Stimulated activated CD4-positive, alpha-beta T cell treated with anti-CD3 and anti-CD28 coated beads, Interleukin-1b, Interleukin-23, amount 100 ng/mL, for 48 hours (primary cell): ENCODE measurements at places on chromosomes 12 and 14.

- DNase-seq: no peak
Measured at GRCh38 chr12:66196806-66197205, 7.8 kb downstream of the IRAK3 start.

GRCh38 chr14:24665440-24665991 lies 31.5 kb upstream of the GZMB start:
- peak; percentile 63 for DNase-seq

GRCh38 chr14:101019990-101020710 lies 116.6 kb upstream of the RTL1 start:
- no peak for DNase-seq

GRCh38 chr14:67444395-67444794 lies 32.4 kb upstream of the PLEK2 start:
- DNase-seq: no peak

DNA sequence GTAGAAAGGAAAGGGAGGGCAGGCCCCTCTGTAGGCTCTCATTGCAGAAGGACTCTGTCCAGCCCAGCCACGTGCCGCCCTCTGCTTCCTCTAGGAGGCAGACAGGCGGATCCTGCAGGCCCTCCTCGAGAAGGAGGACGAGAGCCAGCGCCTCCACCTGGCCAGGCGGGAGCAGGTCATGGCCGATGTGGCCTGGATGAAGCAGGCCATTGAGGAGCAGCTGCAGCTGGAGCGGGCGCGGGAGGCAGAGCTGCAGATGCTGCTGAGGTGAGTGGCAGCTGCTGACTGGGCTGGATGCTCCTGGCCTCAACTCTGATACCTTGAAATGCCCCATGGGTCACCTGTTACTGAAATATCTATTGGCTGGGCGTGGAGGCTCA lies 10.9 kb downstream of the TCHP start:
- peak; percentile 46 for DNase-seq

DNA sequence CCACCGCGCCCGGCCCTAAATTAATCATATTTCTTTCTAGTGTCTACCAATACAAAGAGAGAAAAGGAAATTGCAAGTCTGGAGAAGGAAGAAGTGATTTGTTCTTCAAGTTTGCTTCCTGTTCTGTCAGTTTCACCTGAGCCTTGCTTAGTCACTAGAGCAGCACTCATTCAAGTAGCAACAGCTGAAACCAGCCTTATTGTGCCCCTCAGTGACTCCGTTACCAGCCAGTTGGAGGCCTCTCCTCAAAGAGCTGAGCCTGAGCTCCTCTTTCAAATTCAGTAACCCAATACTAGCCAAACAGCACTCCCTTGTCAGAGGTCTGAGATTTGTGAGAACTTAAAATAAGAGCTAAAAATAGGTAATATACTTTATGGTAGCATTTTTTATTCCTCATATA lies 17.4 kb downstream of the PAWR start:
- no peak for DNase-seq

GRCh38 chr12:113853491-113853890 lies 112.6 kb downstream of the RBM19 start:
- no peak for DNase-seq

GRCh38 chr12:24195063-24195462 lies 245.6 kb upstream of the SOX5 start:
- DNase-seq: no peak

- no peak for DNase-seq
Measured at GRCh38 chr12:23446746-23447145, 502.7 kb downstream of the SOX5 start.

DNA sequence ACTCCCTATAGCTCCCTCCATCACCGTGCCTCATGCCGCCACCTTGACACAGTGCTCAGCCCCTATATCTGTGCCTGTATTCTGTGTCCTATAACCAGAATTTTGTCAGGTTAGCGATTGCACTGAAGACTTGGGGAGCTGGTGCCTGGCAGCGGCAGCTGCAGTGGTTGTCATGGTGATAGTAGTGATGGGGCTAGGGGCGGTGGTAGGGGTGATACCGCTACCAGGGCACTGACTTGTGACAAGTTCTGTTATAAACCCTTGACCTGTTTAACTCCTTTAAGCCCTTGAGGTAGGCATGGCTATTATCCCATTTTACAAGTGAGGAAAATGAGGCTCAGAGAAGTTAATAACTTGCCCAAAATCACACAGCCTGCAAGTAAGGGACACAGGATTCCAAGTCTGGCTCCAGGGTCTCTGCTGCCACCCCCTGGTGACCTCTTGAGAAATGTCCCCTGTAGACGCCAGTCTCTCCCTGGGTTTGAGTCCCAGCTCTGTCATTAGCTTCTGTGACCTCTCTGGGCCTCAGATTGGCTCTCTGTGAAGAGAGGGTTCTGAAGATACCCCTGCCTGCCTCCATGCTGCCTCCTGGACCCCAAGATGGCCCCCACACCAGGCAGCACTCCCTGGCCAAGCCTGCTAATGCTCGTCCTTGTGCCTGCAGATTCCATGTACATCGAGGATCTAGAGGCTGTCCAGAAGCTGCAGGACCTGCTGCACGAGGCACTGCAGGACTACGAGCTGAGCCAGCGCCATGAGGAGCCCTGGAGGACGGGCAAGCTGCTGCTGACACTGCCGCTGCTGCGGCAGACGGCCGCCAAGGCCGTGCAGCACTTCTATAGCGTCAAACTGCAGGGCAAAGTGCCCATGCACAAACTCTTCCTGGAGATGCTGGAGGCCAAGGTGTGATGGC lies 121.9 kb downstream of the ESRRB start:
- no peak for DNase-seq

DNA sequence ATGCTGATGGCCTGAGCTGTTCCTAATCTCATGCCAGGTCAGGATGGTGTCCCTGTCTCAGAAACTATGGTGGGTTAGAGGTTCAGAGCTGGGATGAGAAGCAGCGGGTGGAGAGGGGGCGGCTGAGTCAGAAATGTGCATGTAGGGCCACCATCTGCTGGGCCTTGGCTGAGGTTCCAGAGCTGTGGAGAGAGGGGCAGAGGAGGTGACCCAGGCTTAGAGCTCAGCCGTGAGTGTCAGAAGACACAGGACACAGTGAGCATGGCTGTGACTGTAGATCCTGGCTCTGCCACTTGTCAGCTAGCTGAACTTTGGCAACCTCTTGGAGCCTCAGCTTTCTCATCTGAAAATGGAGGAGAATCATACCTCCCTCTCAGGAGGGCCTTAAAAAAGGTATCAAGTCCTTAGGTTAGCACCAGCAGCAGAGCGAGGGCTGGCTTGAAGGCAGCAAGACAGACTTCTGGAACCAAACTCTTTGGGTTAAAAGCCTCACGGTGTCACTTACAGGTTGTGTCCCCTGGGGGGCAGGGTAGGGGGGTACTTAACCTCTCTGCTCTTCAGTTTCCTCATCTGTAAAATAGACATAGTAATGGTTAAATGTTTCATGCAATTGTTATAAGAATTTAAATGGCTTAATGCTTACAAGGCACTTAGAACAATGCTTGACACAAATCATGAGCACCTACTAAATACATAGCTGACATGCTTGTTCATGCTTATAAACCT lies 34.8 kb downstream of the TMEM229B start:
- DNase-seq: no peak

DNA sequence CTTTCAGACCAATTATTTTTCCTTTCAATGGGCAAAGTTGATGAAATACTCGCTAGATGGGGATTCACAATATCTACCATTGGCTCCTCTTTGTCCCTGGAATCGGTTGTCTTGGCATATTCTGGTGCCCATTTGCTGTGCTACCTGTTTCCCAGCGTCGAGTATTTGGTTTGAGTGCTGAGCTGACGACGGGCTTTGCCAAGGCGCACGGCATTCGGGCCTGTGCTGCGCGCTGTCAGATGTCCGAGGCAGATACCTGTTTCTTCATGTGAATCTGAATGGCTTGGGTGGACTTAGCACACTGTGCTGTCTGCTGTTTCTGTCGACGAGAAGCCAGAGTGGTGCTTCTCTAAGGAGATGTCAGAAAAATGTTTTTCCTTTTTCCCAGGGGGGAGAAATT lies 80.9 kb downstream of the TESC start:
- DNase-seq: no peak

- no peak for DNase-seq
Measured at GRCh38 chr12:18421867-18422266, 160.5 kb downstream of the PIK3C2G start.

DNA sequence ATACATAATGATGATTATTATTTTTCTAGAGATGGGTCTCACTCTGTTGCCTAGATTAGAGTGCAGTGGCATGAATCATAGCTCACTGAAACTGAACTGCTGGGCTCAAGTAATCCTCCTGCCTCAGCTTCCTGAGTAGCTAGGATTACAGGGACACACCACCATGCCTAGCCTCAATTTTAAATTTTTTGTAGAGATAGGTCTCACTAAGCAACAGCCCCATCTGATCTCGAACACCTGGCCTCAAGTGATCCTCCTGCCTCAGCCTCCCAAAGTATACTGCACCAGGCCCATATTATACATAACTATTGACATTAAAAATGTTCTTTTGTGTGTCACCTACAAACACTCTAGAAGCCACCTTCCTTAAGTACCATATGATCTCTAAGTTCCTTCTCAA lies 3.4 kb downstream of the TXNRD1 start:
- no peak for DNase-seq

- no peak for DNase-seq
Measured at GRCh38 chr14:94021001-94021400, 5.1 kb upstream of the OTUB2 start.

DNA sequence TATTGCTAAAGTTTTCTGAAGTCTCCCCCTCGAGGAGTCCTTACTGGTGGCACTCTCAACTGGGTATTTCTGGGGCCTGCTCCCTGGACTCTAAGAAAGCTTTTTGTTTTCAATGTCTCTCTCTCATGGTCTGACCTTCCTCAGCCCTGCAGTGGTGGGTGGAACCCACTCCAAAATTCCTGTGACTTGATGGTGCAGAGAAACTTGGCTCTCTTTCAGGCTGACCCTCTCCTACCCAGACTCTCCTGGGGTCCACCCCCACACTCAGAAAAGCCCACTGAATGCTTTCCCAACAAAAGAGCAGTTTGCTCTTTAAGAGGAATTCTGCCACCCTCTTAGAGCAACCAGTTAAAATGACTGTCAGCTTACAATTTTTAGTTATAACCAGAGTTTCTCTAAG lies 967 bp upstream of the PTCSC3 start:
- no peak for DNase-seq

- no peak for DNase-seq
Measured at GRCh38 chr12:31227401-31227981, 98.5 kb downstream of the SINHCAF start.

- no peak for DNase-seq
Measured at GRCh38 chr14:34078117-34078743, 127.4 kb upstream of the EGLN3 start.

- DNase-seq: no peak
Measured at GRCh38 chr12:14366209-14367039, 942 bp downstream of the ATF7IP start.

GRCh38 chr14:73462815-73463214 lies 4.5 kb upstream of the NUMB start:
- DNase-seq: no peak

GRCh38 chr14:55851301-55851700 lies 266.9 kb upstream of the PELI2 start:
- DNase-seq: no peak

DNA sequence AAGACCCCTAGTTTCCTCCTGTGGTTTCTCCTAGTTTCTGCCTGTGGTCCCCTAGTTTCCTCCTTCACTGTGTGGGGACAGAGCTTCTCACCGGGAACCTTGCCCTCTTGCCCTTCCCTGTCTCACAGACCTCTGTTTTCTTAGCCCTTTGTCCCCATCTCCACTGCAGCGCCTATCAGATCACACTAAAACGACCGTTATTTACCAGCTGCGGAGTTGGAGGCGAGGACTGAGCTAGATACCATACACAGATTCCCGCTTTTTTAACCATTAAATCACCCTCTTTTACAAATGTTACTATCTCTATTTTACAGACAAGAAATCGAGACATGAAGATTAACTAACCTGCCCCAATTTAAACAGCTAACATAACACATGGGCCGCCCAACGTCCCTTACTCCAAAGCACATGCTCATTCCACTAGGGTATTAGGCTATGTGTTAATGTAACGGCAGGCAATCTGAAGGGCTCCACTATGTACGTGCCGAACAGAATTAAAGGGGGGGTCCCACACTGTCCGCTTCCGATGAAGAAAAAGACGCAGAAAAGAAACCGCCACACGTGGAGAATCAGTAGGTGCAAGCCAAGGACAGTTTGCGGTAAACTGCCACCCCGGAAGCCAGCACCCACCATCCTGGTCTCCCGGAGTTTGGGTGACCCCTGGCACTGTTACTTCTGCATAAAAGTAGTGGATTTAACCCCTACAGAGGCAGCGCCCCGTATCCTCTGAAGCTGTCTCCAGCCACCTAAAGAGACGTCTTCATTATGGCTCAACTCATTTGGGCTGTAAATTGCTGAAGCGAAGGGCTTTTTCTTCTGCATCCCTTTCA lies 1.9 kb upstream of the FKBP4 start:
- DNase-seq: no peak

GRCh38 chr12:57725851-57726150 lies 12.7 kb downstream of the AGAP2 start:
- DNase-seq: no peak

GRCh38 chr12:45494279-45494678 lies 235.2 kb upstream of the ARID2 start:
- no peak for DNase-seq

- peak; percentile 44 for DNase-seq
Measured at GRCh38 chr14:50060871-50061663, 55.3 kb downstream of the VCPKMT start.

GRCh38 chr12:28367326-28367725 lies 177.1 kb downstream of the CCDC91 start:
- DNase-seq: no peak

DNA sequence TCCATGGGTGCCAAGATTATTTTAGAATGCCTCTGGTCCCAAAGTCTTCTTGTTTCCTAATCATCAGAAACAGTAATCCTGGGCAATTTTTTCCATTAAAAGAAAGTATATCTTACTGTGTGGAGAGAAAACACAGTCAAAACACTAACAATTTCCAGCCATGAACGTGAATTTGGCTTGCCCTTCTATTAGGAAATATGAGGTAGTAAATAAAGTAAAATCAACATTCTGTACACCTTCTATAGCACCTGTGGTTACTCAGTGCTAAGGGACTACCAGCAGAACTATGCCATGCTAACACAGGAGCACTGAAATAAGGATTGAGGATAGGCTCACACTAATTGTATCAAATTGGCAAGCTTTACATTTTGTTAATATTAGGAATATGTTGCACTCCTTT lies 60.1 kb downstream of the NTN4 start:
- no peak for DNase-seq
